GM12891 (cell line): ENCODE measurements at places on chromosomes 4 and X.

- DNase-seq, result no peak
Measured at GRCh38 chrX:147978931-147979330, 2.2 kb upstream of the FMR1NB start.

DNA sequence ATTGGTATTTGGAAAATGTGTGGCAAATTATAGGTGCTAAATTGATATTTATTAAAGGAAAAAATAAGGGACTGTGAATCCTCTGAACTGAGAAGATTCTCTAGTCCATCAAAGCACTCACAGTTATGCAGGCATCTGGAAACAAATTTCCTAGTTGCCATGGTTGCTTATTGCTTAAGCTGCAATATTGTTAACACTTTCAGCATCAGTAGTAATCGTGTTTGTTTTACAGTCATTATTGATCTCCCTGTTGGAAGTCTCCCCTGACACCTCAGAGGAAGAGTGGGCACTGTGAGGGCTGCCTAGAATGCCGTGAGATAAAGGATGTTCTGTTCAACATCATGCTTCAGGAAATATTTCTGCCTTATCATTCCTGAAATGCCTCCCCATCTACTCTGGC, 2004.3 kb upstream of the ADGRL3 start:
- no peak for DNase-seq

GRCh38 chrX:73977542-73978169, 326.3 kb upstream of the ZCCHC13 start:
- DNase-seq, result no peak

- DNase-seq, result no peak
Measured at GRCh38 chr4:165751882-165752281, 121.2 kb upstream of the TLL1 start.

GRCh38 chr4:101280866-101281600, 66.3 kb downstream of the PPP3CA start:
- no peak for DNase-seq

- DNase-seq, result no peak
Measured at GRCh38 chr4:156553659-156554058, 417.9 kb downstream of the PDGFC start.

DNA sequence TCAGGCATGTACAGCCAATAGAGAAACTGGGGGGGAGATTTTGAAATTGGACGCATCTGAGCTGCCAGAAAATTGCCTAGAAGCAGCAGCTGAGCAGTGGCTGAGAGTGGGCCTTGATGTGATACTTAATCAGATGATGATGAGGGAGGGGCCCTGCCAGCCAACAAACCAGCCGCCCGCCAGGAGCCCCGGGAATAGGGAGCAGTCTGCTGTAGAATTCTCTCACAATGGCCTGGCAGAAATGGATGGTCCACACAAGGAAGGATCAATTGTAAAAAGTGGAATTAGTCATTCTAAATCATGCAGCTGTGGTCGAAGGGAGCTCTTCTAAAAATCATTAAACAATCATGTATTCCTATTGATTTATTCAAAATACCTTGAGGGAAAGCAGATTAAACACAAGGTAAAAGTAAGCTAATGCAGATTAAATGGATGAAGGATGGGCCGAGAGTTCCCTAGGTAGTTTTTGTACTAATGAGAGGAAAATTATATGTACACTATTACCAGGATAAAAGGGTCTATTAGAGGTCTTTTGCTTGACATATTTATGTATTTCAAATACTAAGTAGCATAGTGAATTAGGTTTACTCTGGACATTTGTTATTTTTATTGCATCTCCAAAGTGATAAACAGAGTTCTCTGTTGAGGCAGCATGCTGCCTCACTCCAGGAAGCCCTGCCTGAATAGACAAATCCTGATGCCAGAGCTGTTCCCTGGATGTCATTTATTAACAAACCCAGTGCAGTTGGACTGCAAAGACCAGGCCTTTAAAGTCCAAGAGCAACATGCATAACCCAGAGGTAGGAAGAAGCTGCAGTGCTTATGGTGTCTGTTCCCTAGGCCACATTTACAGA, 91.3 kb downstream of the NKX6-1 start:
- no peak for DNase-seq

DNA sequence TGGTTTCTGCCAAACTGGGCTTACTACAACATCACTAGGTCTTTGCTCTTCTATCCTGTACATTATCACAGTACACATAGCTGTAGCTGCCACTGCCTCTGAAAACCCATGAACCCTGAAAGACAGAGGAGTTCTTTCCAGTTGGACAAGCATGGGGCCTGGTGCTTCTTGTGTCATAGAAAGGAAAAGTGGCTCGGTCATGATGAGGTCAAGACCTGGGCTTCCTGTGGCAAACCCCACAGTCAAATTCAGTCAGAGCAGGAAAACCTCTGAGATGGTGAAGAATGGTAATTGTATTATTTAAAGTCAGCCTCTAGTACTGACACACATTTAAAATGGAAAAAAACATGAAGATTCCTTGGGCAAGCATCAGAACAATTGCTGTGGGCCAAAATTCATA, 133.3 kb upstream of the PRPS2 start:
- DNase-seq, result no peak

DNA sequence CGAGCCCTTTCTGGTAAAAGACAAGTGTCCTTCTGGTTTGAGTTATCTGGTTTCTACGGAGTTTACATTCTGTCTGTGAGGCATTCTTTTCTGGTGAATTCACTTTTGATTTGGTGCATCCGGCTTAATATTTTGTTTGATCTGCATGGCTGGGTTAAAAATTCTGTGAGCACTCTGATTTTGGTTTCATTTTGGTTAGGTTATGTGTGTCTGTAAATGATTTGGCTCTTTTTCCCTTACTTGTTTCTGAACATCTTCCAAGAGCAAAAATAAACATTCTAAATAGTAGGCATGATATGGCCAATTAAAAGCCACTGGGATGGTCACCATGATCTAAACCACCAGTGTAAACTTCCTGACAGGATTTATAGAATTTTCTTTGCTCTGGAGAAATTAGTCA, 85.7 kb upstream of the PTPN13 start:
- DNase-seq, result no peak

- DNase-seq, result no peak
Measured at GRCh38 chr4:187827631-187828030, 167.9 kb upstream of the ZFP42 start.

- no peak for DNase-seq
Measured at GRCh38 chr4:74190919-74191397, 33.0 kb downstream of the MTHFD2L start.

GRCh38 chrX:106959901-106960300, 39.7 kb downstream of the CLDN2 start:
- no peak for DNase-seq

GRCh38 chrX:136933611-136934145, 53.2 kb upstream of the RBMX start:
- DNase-seq, result no peak

DNA sequence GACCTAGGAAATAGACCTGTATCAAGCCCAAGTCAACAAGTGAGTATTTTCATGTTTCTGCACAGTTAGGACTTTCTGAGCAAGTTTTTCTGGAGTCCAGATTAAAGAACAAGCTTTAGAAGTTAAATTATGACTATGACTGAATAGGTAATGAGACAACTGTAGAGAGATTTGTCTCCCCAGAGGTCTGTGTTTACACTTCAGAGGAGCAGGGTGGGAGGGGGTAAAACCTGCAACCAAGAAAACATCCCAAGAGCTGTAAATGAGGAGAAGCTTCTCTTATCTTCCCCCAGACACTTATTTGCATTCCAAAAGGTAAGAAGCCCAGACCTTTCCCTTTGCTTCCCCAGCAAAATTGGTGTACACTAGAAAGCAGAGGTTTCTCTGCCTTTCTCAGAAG, 22.1 kb upstream of the CEP135 start:
- no peak for DNase-seq

- DNase-seq, result no peak
Measured at GRCh38 chr4:78038704-78039103, 18.4 kb upstream of the FRAS1 start.

- no peak for DNase-seq
Measured at GRCh38 chrX:139811942-139812629, 104.1 kb upstream of the MCF2 start.

- no peak for DNase-seq
Measured at GRCh38 chrX:103275947-103276567, 493 bp downstream of the TCEAL5 start.

DNA sequence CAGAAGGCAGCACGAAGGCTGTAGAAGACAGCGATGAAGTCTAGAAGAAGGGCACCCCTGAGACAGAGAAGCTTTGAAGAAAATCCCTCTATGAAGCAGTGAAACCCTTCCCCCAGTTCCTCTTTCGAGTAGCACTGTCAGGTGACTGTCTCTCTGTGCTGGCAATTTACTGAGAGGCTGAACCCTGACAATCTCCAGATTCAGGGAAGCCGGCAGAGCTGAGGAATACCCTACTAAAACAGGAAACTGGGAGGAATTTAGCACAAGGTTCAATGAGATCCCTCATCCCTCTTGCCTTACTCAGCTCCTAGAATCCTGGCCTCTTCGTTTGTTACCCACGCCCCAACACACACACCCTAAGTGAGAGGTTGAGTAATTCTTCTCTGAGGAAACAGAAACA, 239.7 kb upstream of the NOCT start:
- DNase-seq, result no peak

- DNase-seq, result no peak
Measured at GRCh38 chr4:78612398-78613178, 61.0 kb downstream of the ANXA3 start.

GRCh38 chr4:26130841-26131432, 189.9 kb upstream of the RBPJ start:
- DNase-seq, result no peak
